Stimulated activated CD4-positive, alpha-beta T cell treated with anti-CD3 and anti-CD28 coated beads, Interleukin-12 subunit alpha, Interleukin-12 subunit beta, amount 100 ng/mL, for 4 hours (primary cell): ENCODE measurements at places on chromosomes 13 and 19.

DNA sequence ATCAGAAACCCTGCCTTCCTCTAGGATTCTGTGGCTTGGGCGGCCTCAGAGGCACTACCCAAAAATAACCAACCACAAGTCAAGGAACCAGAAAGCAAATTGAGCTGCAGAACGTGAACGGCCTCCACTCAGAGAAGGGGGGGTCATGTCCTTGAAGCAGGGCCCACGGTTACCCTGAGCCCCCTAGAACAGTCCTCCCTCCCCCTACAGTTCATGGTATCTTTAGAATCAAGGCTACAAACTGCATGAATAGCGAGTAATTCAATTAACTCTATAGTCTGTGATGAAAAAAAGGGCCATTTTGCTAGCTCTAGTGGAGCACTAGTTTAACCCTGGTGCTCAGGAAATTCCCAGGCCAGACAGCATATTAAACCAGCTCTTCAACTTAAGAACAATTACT, 79.0 kb upstream of the ZNF507 start:
- DNase-seq, result no peak

GRCh38 chr13:40671956-40672764, 5.7 kb upstream of the FOXO1 start:
- DNase-seq, result no peak

DNA sequence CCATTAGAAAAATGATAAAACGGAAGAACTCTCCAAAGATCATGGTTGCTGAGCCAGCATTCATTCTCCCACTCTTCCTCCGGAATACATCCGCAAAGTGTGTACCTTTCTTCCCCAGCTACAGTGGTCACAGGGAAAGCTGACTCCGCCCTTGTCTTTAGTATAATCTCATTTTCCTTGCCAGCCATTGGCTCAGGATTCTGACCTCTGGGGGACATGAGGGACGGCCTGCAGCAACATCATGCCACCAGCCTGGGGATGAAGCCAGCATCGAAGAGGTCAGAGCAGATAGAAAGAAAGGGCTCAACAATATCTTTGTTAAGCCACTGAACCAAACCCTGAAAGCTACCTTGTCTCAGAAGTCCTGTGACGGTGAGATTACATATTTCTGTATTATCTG, 46.3 kb upstream of the TPP2 start:
- DNase-seq, result no peak

DNA sequence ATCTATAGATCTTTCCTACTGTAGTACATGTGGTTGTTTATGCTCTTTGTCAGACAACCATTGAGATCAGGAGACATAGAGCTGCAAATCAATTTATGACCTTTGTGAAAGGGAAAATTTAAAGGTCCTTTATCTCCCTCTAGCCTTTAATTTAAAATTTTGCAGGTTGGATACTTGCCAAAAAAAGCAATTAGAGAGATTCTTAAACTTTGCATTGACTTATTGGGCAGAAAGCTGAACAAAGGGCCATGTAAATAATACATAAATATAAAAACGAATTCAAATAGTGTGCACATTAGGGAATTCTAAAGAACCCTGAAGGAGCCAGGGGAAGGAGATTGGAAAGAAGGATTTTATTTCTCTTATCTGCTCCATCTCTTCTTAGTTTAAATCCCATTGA, 22.0 kb upstream of the RB1 start:
- DNase-seq, result no peak

GRCh38 chr19:13712767-13713201, 51.5 kb upstream of the MRI1 start:
- DNase-seq, result no peak

DNA sequence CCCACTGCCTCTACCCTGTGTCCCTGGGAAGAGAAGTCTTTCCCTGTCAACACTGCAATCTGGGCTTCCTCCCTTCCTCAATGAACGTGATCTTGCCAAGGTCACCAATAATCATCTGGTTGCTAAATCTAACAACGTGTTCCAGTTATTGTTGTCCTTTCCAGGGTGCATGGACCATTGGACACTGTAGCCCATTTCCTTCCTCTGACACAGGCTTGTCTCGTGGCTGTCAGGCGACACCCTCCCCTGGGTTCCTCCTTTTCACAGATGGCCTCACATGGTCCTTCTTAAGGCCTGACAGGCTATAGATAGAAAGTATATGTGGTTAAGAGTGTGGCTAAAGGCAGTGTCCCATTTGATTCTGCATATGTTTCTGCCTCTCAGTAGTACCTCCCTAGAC, 67.7 kb upstream of the STARD13 start:
- no peak for DNase-seq
